ENCODE measurements at places on chromosomes 2 and 18. TPM values are rescaled to one million over a fixed set of nuclear protein-coding genes. Genes with fewer than 3 reads are reported as not detected.

Gene ATG4B
- total RNA-seq = 41.3 TPM

Gene METTL4
- 7.9 TPM for total RNA-seq

Gene SYT4
- not detected for total RNA-seq

- no peak for DNase-seq
Observed at GRCh38 chr2:26355038-26355995, 8.7 kb upstream of the ADGRF3 start.

DNA sequence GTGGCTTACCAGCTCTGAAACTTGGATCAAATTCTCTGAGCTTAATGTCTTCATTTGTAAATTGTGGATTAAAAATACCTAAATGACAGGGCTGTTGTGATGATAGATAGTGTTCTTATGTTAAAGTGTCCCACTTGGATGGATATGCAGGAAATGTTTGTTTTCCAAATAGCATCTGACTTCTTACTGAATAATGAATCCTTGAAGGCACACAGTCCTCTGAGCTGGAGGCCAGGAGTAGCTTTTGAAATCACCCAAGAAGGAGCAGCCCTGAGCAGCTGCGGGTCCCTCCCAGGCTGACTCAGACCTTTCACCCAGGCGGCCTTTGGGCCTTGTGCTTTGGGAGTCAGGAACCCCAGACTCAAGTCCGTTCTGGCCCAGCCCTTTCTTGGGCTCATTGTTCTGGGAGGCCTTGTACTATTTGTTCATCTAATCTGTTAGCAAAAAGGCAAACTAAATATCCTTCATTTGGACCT lies 173.0 kb upstream of the GATA6 start:
- no peak for DNase-seq

- no peak for DNase-seq
Observed at GRCh38 chr2:129713337-129713736, 266.1 kb upstream of the RAB6C start.

GRCh38 chr2:151205571-151205970 lies 56.1 kb downstream of the RBM43 start:
- no peak for DNase-seq

- no peak for DNase-seq
Observed at GRCh38 chr18:54787616-54788015, 40.7 kb upstream of the RAB27B start.

- no peak for DNase-seq
Observed at GRCh38 chr2:179239195-179239594, 25.4 kb downstream of the SESTD1 start.

DNA sequence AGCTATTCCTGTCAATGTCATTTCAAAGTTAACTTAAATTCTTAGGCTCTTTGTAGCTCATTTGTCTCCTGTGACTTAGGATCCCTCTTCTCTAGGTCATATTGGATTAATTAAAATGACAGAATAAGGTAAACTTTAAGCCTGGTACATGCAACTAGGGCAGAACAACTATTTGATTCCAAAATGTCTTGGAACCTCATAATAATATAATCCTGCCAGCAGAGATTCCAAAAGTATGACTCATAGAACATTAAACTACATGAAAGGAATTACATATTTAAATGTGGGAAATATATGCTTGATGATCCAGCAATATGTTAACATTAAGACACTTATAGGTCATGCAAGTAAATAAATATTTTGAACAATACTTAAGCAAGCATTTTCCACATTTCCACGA lies 63.3 kb downstream of the COL3A1 start:
- DNase-seq = no peak
